Osteocyte (in vitro differentiated cells): ENCODE measurements at places on chromosomes 12 and 14. TPM values are rescaled to one million over a fixed set of nuclear protein-coding genes. Genes with fewer than 3 reads are reported as not detected.

GRCh38 chr12:104662908-104663307, 206.2 kb downstream of the CHST11 start:
- DNase-seq = no peak

DNA sequence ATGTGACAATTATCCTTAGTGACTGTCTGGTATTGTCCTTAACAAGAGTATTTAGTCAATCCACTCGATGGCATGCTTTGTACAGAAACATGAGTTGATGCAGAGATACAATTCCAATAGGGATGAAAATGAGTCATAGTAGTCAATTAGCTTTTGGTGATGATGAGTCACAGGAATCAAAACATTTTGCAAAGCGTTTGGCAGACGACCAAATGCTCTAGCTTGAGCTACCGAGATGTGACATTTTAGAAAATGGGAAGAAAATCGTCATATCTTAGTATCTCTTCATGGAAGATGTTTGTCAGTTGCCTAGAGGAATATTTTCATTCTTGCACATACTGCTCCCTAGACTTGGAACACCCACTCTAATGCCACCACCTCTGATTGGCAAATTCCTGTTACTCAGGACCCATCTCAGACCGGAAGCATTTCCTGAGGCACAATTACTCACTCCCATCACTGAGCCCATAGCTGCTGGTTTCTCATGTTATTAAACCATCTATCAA, 95.0 kb downstream of the LMNTD1 start:
- DNase-seq = no peak

DNA sequence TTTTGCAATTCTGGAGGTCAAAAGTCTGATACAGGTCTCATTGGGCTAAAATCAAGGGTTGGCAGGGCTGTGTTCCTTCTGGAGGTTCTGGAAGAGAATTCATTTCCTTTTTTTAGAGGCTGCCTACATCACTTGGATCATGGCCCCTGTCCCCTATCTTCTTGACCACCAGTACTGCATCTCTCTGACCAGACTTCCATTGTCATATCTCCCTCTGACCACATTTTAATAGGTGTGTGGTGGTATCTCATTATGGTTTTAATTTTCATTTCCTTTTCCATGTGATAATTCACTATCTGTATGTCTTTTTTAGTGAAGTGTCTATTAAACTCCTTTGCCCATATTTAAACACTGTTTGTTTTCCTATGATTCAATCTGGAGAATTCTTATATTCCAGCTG, 215.2 kb upstream of the OTX2 start:
- no peak for DNase-seq

- DNase-seq = no peak
These were observed 7.9 kb upstream of the VAMP1 start for GRCh38 chr12:6478416-6478815.

GRCh38 chr12:95851606-95852005, 7.1 kb upstream of the SNRPF start:
- no peak for DNase-seq

- DNase-seq = no peak
These were observed 49.2 kb downstream of the ACACB start for GRCh38 chr12:109165599-109165998.

GRCh38 chr12:120879102-120879501, 25.1 kb downstream of the SPPL3 start:
- DNase-seq = no peak

DNA sequence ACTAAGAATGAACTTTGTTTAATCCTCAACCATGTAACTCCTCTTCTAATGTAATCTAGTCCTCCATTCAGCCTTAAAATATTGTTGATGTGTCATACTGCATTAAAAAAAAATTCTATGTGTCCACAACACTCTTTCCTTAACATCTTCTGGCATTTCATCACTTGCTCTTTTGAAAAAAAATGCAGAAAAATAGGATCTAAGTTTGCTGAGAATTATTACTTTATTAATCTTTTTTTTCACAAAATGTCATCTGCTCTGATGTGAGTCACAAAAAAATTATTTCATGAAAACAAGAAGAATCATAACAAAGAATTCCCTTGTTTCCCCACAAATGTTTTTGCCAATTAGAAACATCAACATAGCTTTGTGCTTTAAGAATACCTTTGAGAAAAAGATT, 410.1 kb upstream of the MGAT4C start:
- DNase-seq = no peak

NFE2 gene
- 0.30 TPM in 1 of 2 replicates, not detected in the other for total RNA-seq

TAS2R20 gene
- total RNA-seq = 2.3 and 2.8 TPM in 2 replicates
